ENCODE measurements at places on chromosomes 11 and 22.
A peak's percentile ranks its signal among the peaks of the same experiment; 100 is the strongest.

DNA sequence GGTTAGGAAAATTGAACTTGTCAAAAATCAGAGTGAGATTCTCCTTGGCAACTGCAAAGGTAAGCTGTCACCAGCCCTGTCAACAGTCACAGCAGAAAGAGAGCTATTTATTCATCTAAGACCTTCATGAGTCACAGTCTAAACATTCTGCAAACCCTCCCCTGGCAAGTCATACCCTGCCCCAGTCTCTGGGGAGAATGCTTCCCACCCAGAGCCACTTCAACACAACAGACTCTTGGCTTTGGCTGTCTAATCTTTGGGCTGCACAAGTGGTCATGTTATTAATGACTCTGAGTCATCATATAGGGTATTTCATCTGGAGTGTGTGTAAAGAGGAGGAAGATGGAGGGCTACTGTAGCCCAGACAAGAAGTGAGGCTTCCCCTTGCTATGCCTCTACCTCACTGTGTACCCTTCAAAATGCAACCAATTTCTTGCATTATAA is 153.4 kb downstream of the CCDC34 start:
- peak; percentile 73 for DNase-seq

DNA sequence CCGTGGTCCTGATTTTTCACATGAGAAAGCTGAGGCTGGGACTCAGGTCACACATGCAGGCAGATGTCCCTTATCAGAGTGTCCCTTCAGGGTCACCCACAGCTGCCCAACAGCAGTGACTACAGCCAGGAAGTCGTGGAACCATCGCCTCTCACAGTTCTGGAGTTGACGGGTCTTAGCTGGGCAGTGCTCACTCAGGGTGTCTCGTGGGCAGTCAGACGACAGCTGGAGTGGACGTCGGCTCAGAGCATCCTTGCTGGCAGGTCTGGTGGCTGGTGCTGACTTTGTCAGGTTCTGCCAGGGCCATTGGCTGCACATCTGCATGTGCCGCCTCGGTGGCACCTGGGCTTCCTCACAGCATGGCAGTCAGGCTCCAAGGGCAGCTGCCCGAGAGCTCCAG is 35.6 kb upstream of the TH start:
- DNase-seq, result no peak

DNA sequence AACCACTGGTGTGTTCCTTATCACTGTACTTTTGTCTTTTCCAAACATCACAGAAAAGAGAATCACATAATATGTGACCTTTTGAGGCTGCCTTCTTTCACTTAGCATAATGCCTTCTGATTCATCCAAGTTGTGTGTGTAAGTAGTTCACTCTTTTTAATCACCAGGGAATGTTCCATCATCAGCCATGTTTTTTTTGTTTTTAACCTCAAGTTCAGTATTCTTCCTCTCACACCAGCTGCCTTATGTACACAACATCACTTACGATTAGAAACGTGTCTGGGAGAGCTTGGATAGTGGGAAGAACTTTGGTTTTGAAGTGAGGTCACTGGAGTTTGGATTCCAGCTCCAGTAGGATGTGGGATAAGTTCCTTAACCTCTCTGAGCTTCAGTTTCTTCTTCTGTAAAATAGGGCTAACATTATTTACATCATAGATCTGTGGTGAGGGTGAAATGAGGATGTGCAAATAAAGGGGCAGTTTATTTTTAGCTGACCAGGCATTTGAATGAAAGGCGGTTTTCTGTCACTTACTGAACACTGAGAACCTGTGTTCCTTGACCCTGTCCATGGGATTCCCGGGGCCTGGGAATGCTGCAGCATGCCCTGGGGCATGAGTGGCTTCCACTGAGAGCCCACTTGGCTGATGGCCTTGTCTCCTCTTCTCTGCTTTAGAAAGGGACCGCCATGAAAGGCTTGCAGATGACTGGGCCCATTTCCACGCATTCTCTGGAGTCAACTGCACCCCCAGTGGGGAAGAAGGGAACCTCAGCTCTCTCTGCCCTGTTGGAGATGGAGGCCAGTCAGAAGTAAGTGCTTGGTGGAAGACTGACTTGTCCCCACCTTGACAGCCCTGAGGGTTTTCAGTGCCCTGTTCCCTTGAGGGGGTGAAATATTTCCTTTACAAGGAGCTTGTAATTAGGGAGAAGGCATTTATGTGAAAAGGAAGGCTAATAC is 92.6 kb downstream of the DEPDC5 start:
- peak; percentile 44 for DNase-seq

GRCh38 chr22:45771711-45772110 is 100.1 kb downstream of the ATXN10 start:
- no peak for DNase-seq

GRCh38 chr11:90700789-90701439 is 478.1 kb upstream of the CHORDC1 start:
- no peak for DNase-seq

DNA sequence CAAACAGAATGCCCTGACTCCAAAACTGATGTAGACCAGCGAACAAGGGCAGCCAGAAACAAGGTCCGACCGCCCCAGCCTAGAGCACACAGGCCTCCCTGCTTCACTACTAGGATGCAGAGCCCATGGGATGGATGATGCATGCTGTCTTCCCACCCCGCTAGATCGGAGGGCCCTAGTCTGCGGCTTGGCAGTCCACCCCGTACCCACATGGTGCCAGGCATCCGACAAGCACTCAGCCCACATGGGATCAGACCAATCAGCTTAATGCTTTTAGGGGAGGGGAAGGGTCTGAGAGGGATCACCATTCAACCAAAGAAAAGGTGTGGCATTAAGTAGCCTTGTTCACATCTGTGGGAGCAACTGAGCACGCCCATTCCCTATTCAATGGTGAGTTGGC is 30.6 kb downstream of the PISD start:
- DNase-seq, result no peak

DNA sequence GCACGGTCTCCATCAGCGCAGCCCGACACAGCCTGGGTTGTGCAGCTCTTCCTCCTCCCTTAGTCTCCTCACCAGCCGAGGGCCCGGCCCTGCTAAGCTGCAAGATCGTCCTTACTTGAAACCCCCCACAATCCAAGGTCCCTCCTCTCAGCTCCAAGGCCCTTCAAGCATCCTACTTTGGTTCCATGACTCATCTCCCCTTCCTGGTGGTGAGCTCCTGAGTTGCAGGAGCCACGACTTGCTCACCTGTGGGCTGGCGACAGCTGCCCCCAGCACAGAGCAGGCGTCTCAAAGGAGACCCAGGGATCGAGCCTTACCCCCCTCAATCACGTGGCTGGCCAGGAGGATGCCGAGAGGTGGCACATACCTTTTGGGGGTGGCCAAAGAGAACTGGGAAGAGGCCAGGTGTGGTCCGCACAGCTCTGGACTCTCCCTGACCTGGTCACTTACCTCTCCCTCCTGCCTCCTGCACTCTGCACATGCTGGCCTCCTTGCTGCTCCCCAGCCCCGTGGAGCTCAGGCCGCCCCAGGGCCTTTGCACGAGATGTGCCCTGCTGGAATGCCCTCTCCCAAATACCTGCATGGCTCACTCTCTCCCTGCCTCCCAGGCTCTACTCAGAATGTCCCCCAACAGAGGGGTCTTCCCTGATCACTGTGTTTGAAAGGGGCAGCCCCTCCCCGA is 35.2 kb upstream of the FADD start:
- no peak for DNase-seq

- DNase-seq, result no peak
These were observed 26.1 kb downstream of the TMEM184B start for GRCh38 chr22:38246692-38247091.

- no peak for DNase-seq
These were observed 2.2 kb downstream of the CALCA start for GRCh38 chr11:14969901-14970323.

GRCh38 chr22:42901790-42902508 is 44.9 kb upstream of the ARFGAP3 start:
- no peak for DNase-seq

DNA sequence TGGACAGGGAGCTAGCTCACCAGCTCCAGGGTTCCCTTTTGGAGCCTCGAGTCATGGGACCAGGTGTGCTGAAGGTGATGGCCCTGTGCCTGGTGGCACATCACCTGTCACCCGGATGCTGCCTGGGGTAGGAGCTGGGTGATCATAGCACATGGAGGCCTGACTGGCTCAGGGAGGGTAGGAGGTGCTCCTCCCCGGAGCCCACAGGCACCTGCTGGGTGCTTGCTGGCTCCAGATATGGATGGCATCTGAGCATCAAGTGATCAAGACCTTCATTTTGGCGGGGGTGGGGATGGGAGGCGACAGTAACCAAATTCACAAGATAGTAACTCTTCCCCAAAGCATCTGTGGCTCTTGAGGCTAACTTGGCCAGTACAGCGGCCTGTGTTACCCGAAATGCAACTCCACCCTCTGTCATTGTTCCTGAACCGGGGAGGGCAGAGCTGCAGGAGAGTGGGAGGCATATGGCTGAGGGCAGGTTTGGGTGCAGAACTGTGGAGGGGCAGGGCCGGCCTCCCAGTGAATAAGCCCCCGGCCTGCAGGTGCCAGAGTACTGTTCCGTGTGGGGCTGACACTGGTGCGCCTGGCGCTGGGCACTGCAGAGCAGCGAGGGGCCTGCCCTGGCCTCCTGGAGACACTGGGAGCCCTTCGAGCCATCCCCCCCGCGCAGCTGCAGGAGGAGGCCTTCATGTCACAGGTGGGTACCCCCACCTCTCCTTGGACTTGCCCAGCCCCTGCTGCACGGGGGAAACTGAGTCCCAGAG is 4.7 kb downstream of the TBC1D10C start:
- no peak for DNase-seq

GRCh38 chr11:59668188-59668949 is 468 bp downstream of the PATL1 start:
- DNase-seq, result peak; percentile 62

GRCh38 chr11:27282806-27283205 is 80.2 kb downstream of the CCDC34 start:
- peak; percentile 5 for DNase-seq

- no peak for DNase-seq
These were observed 112.0 kb downstream of the CHST1 start for GRCh38 chr11:45553383-45553936.

DNA sequence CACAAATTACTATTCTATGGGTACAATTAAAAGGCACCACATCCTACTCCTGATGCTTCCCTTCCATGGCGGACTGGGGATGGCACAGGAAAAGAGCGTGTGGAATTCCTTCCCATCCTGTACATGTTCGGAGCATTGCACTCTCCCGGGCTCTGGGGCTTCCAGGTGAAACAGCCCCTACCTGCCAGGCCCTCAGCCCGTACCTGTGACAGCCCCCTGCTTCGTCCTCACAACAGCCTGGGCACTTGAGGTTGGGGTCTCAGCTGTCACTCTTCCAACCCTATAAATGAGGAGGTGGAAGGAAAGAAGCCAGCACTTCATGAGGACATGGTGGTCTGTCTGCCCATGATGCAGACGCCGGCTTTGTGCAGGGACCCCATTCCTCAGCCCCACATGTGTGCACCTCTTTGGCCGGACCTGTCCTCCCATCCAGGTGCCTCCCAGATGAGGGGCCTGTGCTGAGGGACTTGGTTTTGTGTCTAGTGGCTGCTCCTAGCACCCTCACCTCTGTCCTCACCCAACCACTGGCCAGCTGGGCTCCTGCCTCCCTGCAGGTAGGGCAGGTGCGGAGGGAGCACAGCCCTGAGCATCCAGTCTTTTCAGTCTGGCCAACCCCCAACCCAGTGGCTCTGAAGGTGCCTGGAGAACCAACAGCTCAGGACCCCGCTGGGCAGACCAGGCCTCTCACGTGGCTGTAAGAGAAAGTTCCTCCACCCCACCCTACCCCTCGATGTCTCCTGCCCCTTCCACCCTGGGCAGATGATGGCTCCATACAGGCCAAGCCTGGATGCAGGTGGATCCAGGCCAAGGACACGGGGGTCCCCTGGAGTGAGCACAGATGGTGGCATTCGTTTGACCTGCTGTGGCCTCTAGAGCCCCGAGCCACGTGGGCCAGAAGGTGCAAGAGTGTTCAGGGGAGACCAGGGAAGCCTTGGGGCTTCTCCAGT is 23.4 kb upstream of the WNT7B start:
- no peak for DNase-seq

GRCh38 chr11:21806947-21807346 is 385.9 kb upstream of the ANO5 start:
- DNase-seq, result no peak

- peak; percentile 68 for DNase-seq
These were observed 4.4 kb upstream of the TPCN2 start for GRCh38 chr11:69044111-69045013.

DNA sequence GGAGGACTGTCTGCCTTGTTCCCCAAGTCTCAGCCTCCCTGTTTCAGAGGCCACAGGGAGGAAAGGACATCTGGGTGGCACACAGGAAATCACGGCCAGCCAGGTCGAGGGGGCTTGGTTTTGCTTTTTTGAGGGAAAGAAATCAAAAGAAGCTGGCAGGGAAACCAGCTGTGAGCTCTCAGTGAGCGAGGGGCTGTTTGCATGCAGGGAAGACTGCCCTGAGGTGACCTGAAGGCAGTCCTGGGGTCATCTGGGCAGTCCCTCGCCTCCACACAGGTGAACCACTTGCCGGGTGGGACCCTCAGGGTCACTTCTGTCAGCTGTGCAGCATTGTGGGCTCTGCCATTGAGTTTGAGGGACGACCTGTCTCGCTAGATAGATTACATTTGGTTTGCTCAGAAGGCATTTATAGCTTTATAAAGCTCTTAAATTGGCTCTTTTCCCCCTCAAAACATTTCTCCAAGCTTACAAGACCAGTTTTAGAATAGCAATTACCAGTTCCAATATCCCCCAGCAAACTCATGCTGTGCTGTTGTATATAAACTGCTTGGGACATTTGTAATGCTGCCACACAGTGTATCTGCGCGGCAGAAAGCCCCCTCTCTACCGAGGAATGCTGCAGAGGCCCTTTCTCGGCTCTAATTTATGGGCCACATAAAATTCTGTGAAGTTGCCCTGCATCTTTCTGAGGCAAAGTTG is 28.3 kb downstream of the PKNOX2 start:
- DNase-seq, result no peak

DNA sequence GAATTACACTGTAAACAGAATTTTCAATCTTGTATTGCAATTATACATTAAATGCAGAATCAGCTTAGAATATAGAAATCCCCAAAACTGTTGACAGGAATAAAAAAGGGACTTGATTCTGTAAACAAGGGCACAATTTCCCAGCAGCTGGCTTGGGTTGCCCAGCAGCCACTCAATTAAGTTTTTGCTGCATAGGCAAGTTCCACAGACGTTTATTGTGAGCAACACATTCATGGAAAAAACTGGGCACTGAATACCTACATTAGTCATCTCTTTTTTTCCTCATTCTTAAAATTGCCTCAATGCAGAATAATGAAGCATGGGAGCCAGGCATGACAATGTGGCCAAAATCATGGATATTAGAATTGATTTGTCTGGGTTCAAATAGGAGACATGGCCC is 421.8 kb upstream of the ANO5 start:
- DNase-seq, result no peak

DNA sequence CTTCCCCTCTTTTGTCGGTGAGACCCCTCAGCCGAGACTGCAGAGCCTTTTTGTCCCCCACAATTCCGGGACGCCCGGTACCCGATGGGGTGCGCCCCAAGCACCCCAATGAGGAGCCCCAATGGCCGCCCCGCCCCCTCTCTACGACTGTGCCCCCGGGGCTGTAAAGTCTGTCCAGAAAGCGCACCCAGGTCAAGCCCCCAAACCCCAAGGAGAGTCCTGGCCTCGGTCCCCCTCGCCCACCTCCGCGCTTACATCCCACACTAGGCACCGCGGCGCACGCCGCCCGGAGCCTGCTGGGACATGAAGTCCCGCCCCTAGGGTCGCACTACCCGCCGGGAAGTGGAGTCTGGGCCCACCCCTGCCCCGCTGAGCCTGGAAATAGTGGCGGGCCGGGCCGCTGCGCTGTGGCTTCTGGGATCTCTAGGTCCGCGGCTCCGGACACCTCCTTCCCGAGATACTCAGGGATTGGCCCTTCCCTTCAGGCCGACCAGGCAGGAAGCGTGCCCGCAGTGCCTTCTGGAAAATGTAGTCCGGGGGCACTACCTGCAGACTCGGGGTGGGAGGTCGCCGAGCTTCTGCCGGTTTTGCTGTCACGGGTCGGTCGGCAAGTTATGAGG is at the start of gene MEN1:
TSS of gene MEN1 (minus strand) at position 281 of the 620 bp plus-strand sequence. CDS start 442 bp downstream, outside the sequence.
- peak; percentile 99 for DNase-seq
